Left lung (tissue), 14 donors: ENCODE measurements at places on chromosomes 11 and 22.
A peak's percentile ranks its signal among the peaks of the same experiment; 100 is the strongest.

- no peaks in the 10 kb centered on the region for H3K27me3 ChIP-seq
- no peaks in the 10 kb centered on the region for H3K36me3 ChIP-seq
- H3K27ac ChIP-seq: no peak overlapping the region
- no peak overlapping the region for H3K4me3 ChIP-seq
- no peak for DNase-seq
- no peaks in the 10 kb centered on the region for H3K4me1 ChIP-seq
Measured at GRCh38 chr11:105164208-105164607, 24.6 kb upstream of the CARD18 start.

DNA sequence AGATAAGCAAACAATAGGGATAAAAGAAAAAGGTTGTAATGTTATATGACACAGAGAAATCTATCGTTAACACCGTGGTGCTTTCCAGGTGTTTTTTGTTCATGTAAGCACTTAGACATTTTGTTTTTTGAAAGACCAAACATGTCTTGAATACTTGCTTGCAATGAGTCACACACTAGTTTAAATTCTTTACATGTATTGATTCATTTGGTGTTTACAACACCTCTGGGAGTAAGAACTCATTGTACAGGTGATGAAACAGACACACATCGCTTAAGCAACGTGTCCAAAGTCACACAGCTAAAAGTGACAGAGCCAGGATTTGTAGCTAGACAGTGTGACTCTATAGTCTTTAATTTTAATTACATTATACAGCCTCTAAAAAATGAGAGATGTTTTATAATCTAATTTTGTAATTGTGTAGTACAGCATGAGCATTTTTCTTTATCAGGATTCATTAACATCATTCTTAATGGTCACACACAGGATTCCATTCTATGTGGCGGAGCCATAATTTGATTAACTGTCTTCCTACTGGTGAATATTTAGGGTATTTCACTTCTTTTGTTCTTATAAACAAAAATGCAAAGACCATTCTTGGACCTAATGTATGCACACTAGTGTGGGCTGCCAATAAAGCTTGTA lies 148.8 kb downstream of the DBX1 start:
- H3K27ac ChIP-seq: no peak overlapping the region
- no peak for DNase-seq
- H3K27me3 ChIP-seq: no peaks in the 10 kb centered on the region
- H3K4me3 ChIP-seq: no peak overlapping the region

DNA sequence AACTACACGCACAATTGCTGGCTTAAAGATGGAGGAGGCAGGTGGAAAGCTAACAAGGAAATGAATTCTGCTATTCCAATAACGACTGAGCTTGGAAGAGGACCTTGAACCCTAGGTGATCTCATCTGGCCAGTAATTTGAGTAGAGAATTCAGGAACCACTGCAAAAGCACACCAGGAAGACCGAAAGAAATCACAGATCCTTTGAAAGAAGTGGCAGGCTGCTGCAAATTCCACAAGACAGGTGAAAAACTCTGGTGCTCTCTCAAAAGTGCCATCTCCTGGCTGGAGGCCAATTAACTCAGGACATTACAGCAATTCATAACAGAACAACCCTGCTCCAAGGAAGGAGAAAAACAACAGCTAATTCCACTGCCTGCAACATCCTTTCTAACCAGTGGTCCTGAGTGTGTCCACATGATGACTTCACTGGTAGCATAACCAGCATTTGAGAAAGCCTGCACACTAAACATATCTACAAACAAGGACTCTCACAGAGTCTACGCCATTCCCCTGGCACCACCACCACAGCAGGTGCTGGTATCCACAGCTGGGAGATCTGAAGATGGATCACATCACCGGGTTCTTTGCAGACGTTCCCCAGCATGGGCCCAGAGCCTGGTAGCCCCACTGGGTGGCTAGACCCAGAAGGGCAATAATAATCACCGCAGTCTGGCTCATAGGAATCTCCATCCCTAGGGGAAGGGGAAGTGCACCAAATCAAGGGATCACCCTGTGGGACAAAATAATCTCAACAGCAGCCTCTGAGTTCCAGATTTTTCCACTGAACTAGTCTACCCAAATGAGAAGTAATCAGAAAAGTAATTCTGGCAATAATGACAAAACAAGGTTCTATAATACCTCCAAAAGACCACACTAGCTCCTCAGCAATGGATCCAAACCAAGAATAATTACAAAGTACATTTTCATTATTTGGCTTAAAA lies 44.9 kb upstream of the CLTCL1 start:
- no peak overlapping the region for H3K27ac ChIP-seq
- H3K4me3 ChIP-seq: no peak overlapping the region
- no peak for DNase-seq

GRCh38 chr11:111312076-111312475 lies 13.7 kb downstream of the POU2AF3 start:
- no peaks in the 10 kb centered on the region for H3K27me3 ChIP-seq
- no peak overlapping the region for H3K27ac ChIP-seq
- no peaks in the 10 kb centered on the region for H3K36me3 ChIP-seq
- H3K4me3 ChIP-seq: no peak overlapping the region
- no peaks in the 10 kb centered on the region for H3K4me1 ChIP-seq

- H3K36me3 ChIP-seq: no peaks in the 10 kb centered on the region
- no peaks in the 10 kb centered on the region for H3K27me3 ChIP-seq
- H3K4me3 ChIP-seq: no peak overlapping the region
- peak overlapping the region; percentile 75 for H3K27ac ChIP-seq
- peaks cover 22% of the 10 kb centered on the region for H3K4me1 ChIP-seq
- DNase-seq: no peak
Measured at GRCh38 chr22:42961810-42962209, 53.1 kb downstream of the PACSIN2 start.

GRCh38 chr22:45418056-45418769 lies 4.7 kb downstream of the RIBC2 start:
- no peak overlapping the region for H3K4me3 ChIP-seq
- no peak for DNase-seq
- no peaks in the 10 kb centered on the region for H3K36me3 ChIP-seq
- H3K27ac ChIP-seq: no peak overlapping the region

DNA sequence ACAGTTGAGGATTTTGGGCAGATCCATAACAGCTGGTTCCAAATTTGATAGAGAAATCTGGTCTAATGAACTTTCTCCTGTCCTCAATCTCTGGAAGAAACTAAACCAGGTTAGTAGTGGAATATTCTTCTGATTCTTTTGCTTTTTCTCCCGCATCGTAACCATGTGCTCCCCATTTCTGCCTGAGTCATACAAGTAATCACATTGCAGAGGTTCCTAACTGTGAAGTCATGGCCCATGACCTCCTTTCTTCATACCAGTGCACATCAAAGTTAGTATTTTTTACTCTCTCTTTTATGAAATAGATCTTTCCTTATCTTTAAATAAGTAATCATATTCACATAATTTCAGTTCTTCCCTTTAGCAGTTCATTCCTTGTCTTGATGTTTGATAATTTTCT lies 249.0 kb downstream of the DYNC2H1 start:
- H3K4me3 ChIP-seq: no peak overlapping the region
- no peak overlapping the region for H3K27ac ChIP-seq
- DNase-seq: no peak
- no peaks in the 10 kb centered on the region for H3K36me3 ChIP-seq
- no peaks in the 10 kb centered on the region for H3K27me3 ChIP-seq
- no peaks in the 10 kb centered on the region for H3K4me1 ChIP-seq

DNA sequence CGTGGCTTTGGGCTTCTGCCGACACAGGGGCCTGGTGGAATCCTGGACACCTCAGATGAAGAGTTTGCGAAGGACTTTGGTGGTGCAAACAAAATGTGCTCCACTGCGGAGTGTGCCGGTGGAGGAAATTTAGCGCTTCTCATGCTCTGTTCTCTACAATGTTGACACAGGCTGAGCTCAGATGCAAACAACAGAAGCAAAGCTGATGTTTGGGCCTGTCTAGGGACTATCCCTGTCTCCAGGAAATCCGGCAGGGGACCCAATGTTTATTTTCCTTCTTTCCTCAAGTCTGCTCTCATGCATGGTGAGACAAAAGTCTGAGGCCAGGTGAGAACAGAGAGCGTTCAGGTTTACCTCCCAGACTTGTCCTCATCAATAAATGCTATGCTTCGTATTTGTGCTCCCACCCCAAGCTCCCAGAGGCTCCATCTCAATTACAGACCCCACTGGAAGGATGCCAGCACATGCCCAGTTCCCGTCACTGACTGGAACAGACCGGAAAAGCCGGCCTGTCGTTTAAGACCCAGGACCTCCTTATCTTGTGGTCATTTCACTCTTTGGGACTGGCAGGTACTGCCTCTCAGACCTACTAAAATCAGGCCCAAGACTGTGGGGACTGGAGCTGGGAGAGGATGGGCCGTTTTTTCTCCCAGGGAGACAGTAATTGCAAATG lies 105.7 kb upstream of the B3GAT1 start:
- DNase-seq: no peak
- peaks cover 45% of the 10 kb centered on the region for H3K27me3 ChIP-seq
- H3K4me3 ChIP-seq: no peak overlapping the region
- no peaks in the 10 kb centered on the region for H3K36me3 ChIP-seq
